Astrocyte of the spinal cord (primary cell): ENCODE measurements at places on chromosomes 4 and X.

GRCh38 chr4:31328932-31329331 lies 608.8 kb downstream of the PCDH7 start:
- no peak for DNase-seq

- no peak for DNase-seq
These were observed 88.5 kb downstream of the PAPSS1 start for GRCh38 chr4:107631560-107631959.

- peak; percentile 74 for DNase-seq
These were observed 320.4 kb upstream of the SLC7A11 start for GRCh38 chr4:138562544-138562991.

DNA sequence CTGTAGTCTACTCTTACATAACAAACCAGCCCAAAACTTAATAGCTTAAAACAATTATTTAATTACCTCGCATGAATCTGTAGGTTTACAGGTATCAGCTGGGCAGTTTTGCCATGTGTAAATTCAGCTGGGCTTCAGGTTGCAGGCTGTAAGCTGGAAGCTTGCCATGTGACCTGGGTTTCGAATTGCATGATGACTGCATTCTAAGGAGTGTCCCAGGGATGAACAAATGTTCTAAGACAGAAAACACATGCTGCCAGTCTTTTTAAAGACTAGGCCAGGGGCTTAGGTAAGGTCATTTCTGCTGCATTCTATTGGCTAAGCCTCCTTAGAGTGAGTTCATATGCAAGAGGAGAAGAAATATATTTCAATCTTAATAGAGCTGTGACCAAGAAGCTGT lies 44.8 kb downstream of the GRIA2 start:
- DNase-seq = peak; percentile 44

- peak; percentile 65 for DNase-seq
These were observed at the start of gene PRDM5 for GRCh38 chr4:120922381-120923206. PRDM5 (minus strand) TSS chr4:120922726; CDS start chr4:120922608, 118 bp downstream.

- no peak for DNase-seq
These were observed 323.2 kb upstream of the NOCT start for GRCh38 chr4:138692411-138692810.

GRCh38 chr4:14920759-14921320 lies 81.4 kb upstream of the CPEB2 start:
- no peak for DNase-seq

GRCh38 chrX:13774696-13775095 lies 40.1 kb downstream of the OFD1 start:
- peak; percentile 3 for DNase-seq

DNA sequence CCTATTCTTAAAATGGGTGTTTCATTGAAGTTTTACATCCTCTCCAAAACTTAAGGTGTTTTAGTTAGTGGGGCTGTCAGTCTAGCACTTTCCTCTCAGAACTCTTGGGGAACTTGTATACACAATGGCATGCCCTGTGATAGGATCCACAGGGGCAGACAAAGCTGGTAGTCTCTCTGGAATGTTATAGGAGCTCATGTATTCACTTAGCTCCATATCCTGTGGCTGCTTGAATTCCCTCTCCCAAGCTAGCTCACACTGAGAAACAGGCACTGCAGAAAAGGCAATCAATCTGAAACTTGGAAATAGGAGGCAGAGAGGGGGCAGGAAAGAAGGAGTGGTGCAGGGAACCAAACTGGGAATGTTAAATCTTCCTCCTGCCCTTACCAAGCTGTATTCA lies 26.3 kb upstream of the ARMCX2 start:
- peak; percentile 3 for DNase-seq

DNA sequence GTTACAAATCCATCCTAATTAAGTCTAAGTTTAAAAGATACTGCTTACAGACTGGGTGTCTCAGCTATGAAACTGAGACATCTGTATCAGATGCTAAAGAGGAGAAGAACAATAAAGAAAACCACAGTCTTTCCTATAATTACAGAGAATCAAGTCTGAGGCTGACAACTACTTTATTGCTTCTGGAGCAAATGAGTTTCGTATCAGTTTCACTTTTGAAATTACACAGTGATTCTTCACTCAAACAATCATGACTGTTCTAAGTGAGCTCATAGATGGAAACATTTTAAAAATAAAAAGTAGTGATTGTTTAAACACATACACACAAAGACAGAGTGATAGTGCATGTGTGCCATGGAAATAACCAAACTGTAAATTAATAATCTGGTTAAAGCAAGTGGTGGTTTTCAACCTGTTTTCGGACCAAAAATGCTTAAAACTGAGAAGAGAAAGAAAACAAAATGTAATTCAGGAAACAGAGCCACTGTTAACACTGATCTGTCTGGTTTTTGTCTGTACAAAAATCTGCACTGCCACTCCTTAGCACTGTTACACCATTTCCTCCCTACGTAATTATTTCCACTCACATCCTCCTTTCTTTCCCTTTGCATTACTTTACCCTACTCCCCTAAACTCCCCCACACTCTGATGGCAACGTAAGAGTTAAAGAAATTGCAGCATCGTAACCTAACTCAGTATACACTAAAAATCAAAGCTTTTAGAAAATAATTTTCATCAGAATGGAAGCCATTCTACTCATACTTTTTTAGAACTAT lies 12.5 kb downstream of the RFC1 start:
- peak; percentile 57 for DNase-seq

DNA sequence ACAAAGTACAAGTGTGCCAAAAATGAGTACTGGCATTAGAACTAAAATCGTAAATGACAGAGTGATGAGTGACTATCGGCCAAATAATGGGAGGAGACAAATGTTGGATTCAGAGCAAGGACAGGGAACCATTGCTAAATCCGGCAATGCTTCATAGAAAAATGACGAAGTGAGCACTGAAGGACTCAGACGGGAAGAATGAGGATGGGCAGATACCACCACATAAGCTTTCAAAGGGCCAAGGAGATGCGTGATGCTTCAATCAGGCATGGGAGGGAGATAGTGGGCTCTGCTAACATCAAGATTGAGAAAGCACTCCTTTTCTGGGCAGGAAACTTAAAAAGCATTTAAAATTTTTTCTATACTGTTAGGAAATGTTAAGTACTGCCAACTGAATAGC lies 21.6 kb downstream of the RBBP7 start:
- no peak for DNase-seq

GRCh38 chrX:109714340-109714958 lies 18.6 kb downstream of the ACSL4 start:
- peak; percentile 77 for DNase-seq
